ENCODE measurements at places on chromosomes 11 and 22. TPM values are rescaled to one million over a fixed set of nuclear protein-coding genes. Genes with fewer than 3 reads are reported as not detected.

The KLHDC7B gene
- 0.05 TPM for total RNA-seq

The ZNF215 gene
- total RNA-seq: not detected

The CCDC116 gene
- total RNA-seq: 0.38 TPM

The GAB4 gene
- not detected for total RNA-seq

The ADAMTS15 gene
- 7.9 TPM for total RNA-seq

The TYR gene
- not detected for total RNA-seq

The KDM4E gene
- not detected for total RNA-seq

The SCUBE2 gene
- 0.35 TPM for total RNA-seq

The MAJIN gene
- not detected for total RNA-seq

The RELT gene
- 8.7 TPM for total RNA-seq

The TMEM132A gene
- total RNA-seq: 57.7 TPM

The TMEM179B gene
- 31.9 TPM for total RNA-seq

The CARD18 gene
- not detected for total RNA-seq

The POU2AF1 gene
- total RNA-seq: not detected

The DEFB108B gene
- not detected for total RNA-seq

The PNPLA5 gene
- not detected for total RNA-seq

The UBASH3B gene
- 0.38 TPM for total RNA-seq

The SLC22A25 gene
- not detected for total RNA-seq

The CPT1B gene
- 17.1 TPM for total RNA-seq
